ENCODE measurements at places on chromosomes 5 and 9. TPM values are rescaled to one million over a fixed set of nuclear protein-coding genes. Genes with fewer than 3 reads are reported as not detected.

The ARSI gene
- 0.03 TPM for polyA plus RNA-seq

The FAM174A gene
- 15.2 TPM for polyA plus RNA-seq

GRCh38 chr9:132040246-132040645 lies 39.4 kb downstream of the MED27 start:
- no peak for DNase-seq

DNA sequence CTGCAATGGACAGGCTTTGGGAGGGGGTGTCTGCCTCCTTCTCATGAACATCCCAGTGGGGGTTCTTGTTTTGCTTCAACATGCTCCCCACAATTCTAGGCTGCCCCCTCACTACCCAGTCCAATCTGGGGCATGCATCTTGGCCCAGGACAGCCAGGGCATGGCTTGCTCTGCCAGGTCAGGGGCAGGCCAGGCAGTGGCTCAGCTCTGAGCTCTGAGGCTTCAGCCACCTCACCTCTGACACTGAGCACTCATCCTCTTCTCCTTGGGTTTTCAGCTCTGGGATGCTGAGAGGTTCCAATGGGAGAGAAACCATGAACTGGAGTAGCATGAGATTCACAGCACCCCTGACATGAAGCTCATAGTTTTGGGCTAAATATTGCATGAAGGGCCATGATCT lies 11.8 kb downstream of the SLC25A48 start:
- DNase-seq: no peak

DNA sequence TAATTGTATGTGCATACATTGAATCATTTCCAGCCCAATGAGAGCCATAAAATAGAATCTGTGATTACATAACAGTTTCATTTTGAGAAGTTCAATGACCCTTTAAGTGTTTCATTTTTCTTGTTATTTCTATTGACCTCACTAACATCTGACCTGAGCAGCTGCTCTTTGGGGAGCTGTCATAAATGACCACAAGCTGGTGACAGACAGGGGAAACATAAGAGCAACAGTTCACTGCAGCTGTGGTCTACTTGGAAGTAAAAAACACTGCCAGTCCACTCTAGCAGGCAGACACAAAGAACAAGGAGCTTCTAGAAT lies 265.4 kb downstream of the DTWD2 start:
- DNase-seq: no peak

DNA sequence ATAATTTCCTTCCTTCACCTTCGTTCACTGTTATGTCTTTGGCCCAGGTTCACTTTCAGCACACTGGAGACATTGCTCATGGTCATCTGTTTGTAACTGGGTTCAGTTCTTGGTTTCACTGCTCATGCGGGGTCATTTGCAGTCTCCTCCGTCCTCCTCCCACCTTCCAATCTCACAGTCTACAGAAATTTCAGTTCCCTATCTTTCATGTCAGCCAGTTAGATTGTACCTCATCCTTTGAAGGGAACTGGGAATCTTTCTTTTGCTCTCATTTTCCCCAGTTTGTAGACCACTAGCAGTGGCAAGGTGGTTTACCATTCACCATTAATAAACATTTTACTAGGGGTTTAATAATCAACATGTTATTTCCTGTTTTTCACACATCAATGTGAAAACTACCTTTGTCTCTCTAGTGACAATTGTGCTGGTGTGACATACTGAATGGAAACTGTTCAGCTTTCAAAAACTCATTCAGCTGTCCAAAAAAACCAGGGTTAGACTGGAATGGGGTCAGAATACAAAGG lies 100.9 kb upstream of the IL6ST start:
- DNase-seq: no peak

DNA sequence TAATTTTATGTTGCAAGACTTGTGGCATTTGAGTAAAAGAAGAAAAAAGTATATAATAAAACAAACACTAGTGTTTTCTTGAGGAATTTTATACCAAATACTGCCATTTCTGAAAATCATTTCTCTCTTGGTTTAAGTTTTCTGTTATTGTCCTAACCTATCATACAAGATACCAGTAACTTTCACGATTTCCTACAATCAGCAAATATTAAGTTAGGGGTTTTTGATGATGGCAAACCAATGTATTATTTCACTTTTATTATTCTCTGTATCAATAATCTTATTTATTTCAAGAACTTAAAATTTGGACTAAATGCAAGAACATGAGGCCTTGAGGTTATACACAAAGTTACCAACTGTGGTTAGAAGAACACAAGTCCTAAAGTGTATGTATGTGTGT lies 109.0 kb upstream of the VCAN start:
- no peak for DNase-seq

- no peak for DNase-seq
These were observed 29.8 kb upstream of the MSX2 start for GRCh38 chr5:174694611-174695010.

The CTSV gene
- polyA plus RNA-seq: 0.80 TPM

The HTR1A gene
- not detected for polyA plus RNA-seq

DNA sequence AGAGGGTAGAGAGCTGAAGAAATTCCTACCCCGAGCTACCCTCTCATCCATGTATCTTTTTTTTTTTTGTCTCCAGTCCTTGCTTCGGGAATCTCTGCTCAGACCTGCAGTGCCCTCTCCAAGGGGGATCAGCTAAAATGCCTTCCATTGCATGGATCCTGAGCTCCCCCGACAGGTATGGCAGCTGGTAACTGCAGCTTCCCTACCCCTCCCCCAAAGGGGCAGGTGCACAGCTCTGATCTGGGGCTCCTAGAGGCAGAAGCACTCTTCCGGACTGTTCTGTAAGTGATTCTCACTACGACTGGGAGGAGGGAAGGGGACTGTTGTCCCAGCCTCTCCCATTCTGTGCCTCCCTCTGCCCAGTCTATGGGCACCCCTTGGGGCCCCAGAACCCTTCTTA lies 169.6 kb downstream of the MELK start:
- DNase-seq: no peak

The IFNB1 gene
- polyA plus RNA-seq: not detected

GRCh38 chr9:17863213-17863883 lies 284.5 kb downstream of the SH3GL2 start:
- no peak for DNase-seq

DNA sequence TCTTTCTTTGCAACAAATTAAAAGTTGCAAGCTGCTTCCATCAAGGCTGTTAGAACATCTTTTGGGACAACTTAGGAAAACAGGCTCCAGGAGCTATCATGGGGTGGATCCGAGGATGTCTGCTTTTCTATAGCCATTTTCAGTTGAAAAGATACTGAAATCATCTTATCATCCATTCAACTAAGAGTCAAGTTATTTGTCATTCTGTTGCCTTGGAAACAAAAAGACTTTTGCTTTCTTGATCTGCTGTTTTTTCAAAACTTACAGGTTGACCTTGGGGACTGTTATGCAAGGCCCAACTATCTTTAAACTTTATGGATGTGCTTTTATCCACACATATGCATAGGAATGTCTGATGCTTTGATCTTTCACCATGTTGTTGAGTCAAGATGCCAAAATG lies 545.3 kb upstream of the DAP start:
- no peak for DNase-seq

The DDX4 gene
- not detected for polyA plus RNA-seq

The NELFB gene
- 62.3 TPM for polyA plus RNA-seq

- peak; percentile 37 for DNase-seq
These were observed 166.8 kb downstream of the HSD17B3 start for GRCh38 chr9:96135076-96135752.
